ENCODE measurements at places on chromosomes 6 and 20. TPM values are rescaled to one million over a fixed set of nuclear protein-coding genes. Genes with fewer than 3 reads are reported as not detected.

- H3K4me1 ChIP-seq: no peaks in the 10 kb centered on the region
- H3K36me3 ChIP-seq: no peaks in the 10 kb centered on the region
- no peak for DNase-seq
- no peaks in the 10 kb centered on the region for H3K27me3 ChIP-seq
Observed at GRCh38 chr20:46587986-46588385, 37.5 kb upstream of the OCSTAMP start.

DNA sequence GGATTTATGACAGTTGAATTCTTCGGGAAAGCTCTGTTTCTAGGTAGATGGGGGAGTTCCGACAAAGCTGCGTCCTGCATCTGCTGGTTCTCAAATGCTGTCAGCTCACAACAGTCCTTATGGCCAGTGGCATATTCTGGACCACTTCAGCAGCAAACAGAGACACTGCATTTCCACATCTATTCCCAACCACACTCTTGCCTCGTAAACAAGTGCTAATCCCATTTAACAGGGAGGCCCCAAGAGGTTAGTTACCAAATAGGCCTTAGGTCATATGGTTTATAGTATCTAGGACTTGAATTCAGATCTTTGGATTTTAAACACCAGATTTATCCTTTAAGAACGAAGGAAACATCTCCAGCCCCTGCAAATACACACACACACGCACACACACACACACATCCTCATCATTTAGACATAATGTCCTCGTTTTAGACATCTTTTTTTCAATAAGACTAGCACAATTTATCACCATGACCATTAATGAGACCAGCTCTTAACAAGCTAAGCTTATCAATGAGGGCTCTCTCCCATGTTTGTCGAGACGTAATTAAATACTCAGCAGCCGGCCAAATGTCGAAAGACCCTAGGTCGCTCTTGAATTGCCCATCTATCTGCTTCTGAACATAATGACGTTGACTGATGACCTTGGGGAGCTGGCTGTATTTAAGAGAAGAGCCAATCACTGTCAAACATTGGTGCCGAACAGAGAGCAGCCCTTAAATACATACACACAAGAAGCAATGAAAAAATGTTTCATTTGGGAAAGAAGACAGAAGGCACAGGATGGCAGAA, 84.5 kb downstream of the PSMG4 start:
- no peaks in the 10 kb centered on the region for H3K27me3 ChIP-seq
- no peak for DNase-seq
- H3K4me3 ChIP-seq: no peak overlapping the region
- peaks cover 13% of the 10 kb centered on the region for H3K4me1 ChIP-seq
- no peak overlapping the region for H3K27ac ChIP-seq

- no peak overlapping the region for H3K27ac ChIP-seq
- DNase-seq: no peak
- no peaks in the 10 kb centered on the region for H3K36me3 ChIP-seq
- H3K4me3 ChIP-seq: no peak overlapping the region
- H3K4me1 ChIP-seq: no peaks in the 10 kb centered on the region
Observed at GRCh38 chr6:68575765-68576439, 59.2 kb upstream of the ADGRB3 start.

DNA sequence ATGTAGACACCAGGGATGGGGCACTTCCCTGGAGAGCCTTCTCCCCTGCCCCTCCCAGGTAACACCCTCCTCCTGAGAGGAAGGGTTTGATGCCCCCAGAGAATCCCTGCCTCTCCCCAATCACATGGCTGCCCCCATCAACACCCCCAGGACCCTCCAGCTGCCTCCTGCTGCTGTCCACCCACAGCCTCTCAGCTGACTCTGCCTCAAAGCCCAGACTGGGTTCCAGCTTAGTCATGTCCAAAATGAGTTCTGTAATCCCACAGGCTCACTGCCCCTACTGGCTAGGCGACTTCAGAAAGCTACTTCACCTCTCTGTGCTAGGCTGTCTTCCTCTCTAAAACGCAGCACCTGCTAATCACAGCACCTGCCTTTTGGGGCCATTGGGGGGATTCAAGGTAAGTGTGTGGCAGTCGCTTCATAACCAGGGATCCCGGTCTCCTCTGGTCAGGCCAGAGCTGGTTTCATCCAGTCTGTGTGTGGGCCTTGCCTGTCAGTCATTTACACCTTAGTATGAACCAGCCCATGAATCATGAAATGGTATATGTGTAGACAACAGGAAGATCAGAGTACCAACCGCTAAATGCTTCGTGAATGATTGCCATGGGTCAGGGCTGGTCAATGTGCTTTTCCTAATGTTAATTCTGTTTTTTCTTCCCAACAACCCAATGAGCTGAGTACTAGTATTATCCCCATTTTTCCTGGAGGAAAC, 40.4 kb downstream of the TFEB start:
- H3K36me3 ChIP-seq: peaks cover 51% of the 10 kb centered on the region
- H3K4me1 ChIP-seq: no peaks in the 10 kb centered on the region
- H3K27ac ChIP-seq: no peak overlapping the region
- H3K27me3 ChIP-seq: no peaks in the 10 kb centered on the region

DNA sequence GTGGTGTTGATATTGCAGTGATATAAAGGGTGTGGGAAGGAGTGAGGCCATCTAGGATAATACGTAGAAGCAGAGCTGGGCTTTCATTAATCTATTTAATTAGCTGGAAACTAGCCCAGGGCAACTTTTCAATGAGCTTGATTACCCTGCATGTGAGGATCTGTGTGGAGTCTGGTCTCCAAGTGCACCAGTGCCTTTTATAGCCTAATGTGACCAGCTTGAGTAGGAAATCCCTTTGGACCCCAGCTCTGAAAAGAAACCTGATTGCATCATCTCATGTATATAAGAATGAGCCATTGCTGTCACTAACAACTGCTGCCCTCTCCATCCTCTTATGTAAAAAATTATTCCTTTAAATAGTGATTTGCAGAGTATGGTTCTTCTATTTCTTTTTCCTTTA, 72.6 kb downstream of the CD109 start:
- no peaks in the 10 kb centered on the region for H3K36me3 ChIP-seq
- DNase-seq: no peak
- no peak overlapping the region for H3K27ac ChIP-seq
- no peak overlapping the region for H3K4me3 ChIP-seq
- no peaks in the 10 kb centered on the region for H3K27me3 ChIP-seq
- H3K4me1 ChIP-seq: no peaks in the 10 kb centered on the region

DNA sequence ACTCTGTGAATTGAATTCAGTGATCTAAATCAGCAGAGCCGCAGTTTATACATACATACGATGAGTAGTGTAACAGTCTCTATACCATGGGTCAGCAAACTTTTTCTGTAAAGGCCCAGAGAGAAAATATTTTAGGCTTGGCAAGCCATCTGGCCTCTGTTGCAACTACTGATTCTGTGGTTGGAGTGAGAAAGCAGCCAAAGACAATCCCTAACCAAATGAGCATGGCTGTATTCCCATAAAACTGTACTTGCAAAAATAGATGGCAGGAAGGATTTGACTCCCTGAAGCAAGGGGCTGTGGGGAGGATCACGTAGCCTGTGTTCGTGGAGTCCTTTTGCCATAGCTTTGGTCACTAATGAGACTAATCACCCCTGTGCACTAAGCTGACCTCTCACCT, 17.9 kb upstream of the MOCS1 start:
- no peak overlapping the region for H3K4me3 ChIP-seq
- no peaks in the 10 kb centered on the region for H3K36me3 ChIP-seq
- DNase-seq: no peak

DNA sequence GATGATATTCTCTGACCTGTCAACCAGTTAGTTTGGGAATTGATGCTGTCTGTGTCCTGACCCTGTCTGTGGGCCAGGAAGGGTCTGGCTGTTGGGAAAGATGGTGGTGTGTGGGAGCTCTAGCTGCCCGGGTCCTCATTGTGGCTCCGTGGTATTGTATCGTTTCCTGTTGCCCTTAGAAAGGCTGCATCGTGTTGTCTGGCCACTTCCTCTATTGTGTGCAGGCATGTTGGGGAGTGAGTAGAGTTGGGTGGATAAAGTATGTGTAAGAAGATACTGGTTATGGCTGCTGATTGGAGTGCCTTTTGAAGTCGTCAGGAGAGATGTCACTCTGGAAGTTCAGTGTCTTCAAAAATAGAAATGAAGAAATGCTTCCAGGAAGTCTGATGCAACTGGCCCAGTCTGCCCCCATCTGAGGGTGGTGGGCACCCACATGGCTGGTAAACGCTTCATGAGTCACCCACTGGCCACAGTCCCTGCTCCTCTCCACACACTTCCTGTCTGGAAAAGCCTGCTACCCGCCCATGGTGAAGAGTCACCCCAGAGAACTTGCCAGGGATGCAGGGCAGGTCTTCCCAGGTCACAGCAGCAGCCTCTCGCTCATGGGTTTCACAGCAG, 27.9 kb downstream of the PPARD start:
- no peak for DNase-seq
- H3K4me1 ChIP-seq: peaks cover 29% of the 10 kb centered on the region
- no peak overlapping the region for H3K4me3 ChIP-seq

GRCh38 chr6:137657351-137657911, 163.2 kb upstream of the OLIG3 start:
- H3K4me3 ChIP-seq: no peak overlapping the region
- peaks cover 38% of the 10 kb centered on the region for H3K4me1 ChIP-seq
- no peak for DNase-seq
- H3K27me3 ChIP-seq: no peaks in the 10 kb centered on the region
- no peak overlapping the region for H3K27ac ChIP-seq

DNA sequence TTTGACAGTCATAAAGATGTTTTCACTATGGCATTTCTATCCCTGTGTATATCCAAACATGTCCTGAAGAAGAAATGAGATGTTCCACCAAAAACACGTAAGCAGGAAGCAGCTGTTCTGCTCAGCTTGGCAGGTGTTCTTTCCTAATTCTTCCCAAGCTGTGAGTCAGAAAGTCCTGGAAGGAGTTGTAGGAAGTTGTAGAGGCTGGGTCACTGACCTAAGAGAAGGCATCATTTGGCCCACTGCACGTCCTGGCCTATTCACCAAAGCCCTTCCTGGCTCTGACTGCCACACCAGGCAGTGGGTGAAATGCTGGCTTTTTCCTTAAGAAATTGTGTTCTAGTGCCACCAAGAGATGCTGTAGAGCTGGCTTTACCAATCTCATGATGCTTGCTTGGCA, 40.3 kb downstream of the STX11 start:
- no peak overlapping the region for H3K4me3 ChIP-seq
- H3K27me3 ChIP-seq: peaks cover 15% of the 10 kb centered on the region
- no peak for DNase-seq
- H3K27ac ChIP-seq: no peak overlapping the region
- no peaks in the 10 kb centered on the region for H3K4me1 ChIP-seq
- H3K36me3 ChIP-seq: no peaks in the 10 kb centered on the region

DNA sequence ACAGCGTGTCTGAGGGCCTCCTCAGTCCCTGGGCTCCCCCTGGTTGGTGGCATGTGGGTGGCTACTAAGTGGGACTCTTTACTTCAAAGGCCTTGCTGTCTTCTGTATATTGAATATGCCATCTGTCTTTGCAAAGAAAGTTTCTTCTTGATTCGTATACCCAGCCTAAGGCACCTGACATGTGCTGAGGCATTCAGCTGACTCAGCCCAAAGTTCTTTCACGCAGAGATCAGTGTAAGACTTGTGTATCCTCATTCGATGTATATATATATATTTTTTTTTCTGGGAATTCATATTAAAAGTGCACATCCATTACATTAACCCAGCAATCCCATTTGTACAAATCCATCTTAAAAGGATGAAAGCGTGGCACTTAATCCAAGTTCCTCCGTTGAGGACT, 115.1 kb upstream of the PMEPA1 start:
- no peaks in the 10 kb centered on the region for H3K4me1 ChIP-seq
- no peaks in the 10 kb centered on the region for H3K36me3 ChIP-seq
- H3K4me3 ChIP-seq: no peak overlapping the region

DNA sequence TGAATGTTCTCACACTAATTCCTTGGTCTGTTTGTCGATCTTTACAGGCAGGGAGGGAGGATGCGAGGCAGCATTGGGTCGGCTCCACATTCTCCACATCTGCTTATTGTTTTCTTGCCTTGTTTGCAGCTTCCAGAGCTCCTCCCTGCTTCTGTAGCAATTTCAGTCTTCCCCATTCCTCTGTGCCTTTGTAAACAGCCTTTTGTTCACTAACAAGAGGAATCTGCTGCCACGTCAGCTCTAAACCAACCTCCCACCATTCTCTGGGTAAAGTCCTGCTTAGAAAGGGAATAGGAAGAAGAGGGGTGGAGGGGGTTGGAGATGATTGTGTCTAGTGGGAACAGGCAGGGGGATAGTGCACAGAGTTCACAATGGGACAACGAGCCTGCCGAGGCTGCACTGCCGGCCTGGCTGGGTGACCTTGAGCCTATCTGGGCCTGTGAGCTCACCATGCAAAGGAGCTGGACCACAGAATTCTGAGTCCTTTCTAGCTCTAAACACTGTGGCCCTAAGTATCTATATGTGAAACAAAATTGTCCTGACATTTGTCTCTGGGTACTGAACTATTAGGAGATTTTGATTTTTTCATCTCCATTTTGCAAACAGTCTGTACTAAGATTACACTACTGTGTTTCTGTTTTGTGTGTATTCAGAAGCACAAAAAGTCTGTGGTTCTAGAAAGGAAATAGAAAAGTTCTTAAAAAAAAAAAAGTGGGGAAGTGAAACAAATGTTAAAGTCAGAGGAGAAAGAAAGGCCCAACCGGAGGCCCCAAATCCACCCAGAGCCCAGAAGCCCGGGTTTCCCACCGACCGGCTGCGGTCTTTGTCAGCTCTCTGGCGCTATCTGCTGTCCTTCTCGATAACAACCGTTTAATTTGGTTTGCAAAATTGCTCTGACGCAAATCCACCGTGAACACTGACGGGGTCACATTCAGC, 1.4 kb upstream of the PRND start:
- no peak overlapping the region for H3K27ac ChIP-seq
- DNase-seq: peak; percentile 51
- H3K4me1 ChIP-seq: no peaks in the 10 kb centered on the region
- H3K27me3 ChIP-seq: peaks cover 10% of the 10 kb centered on the region

Gene FAM184A
- polyA plus RNA-seq: 13.8 TPM

Gene PI16
- 0.81 TPM for polyA plus RNA-seq

Gene THBD
- polyA plus RNA-seq: 5.7 TPM

Gene GLP1R
- 0.84 TPM for polyA plus RNA-seq

Gene EPPIN
- not detected for polyA plus RNA-seq

Gene DEF6
- 13.2 TPM for polyA plus RNA-seq
